ENCODE measurements at places on chromosomes 11 and 22.
A peak's percentile ranks its signal among the peaks of the same experiment; 100 is the strongest.

DNA sequence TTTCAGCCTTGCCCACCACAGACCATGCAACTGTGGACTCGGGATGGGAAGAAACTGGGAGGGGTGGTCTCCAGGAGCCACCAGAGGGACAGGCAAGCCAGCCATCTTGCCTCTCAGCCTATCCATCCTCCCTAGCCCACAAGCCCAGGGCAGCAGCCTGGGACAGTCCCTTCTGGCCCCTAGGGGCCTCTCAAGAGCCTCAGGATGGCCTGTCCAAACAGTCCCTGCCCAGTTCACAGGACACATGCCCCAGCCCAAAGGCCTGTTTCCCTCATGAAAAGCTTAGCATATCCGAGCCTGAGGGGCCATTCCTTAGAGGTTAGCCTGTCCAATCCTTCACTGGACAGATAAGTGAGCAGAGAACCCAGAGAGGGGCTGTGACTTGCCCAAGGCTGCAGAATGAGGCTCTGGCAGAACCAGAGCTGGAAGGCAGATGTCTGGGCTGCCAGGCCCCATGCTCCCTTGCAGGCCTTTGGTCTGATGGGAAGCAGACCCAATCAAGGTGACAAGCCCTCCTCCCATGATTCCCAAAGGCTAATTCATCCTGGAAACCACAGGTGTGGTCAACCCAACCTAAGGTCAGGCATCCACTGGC lies 28.2 kb downstream of the LRRC10B start:
- no peak for DNase-seq

- no peak for DNase-seq
Observed at GRCh38 chr11:34928960-34929680, 12.7 kb downstream of the PDHX start.

GRCh38 chr11:76152741-76153570 lies 53.3 kb downstream of the WNT11 start:
- DNase-seq, result no peak

DNA sequence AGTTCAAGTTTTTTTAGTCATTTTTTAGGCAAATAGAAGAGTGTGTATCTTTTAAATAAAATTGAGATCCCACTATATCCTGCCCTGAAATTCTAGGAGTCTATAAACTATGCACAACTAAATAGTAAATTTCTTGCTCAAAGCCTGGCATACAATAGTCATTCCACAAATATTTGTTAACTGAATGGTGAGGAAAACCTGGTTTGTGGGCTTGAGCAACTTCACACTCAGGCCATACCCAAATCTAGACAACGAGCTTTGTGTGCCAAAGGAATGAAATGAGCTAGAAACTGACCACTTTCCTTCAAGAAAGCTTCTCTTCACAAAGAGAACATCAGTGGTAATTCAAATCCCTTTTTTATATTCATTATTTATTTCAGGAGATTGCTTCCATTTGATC lies 39.6 kb upstream of the AMOTL1 start:
- no peak for DNase-seq

DNA sequence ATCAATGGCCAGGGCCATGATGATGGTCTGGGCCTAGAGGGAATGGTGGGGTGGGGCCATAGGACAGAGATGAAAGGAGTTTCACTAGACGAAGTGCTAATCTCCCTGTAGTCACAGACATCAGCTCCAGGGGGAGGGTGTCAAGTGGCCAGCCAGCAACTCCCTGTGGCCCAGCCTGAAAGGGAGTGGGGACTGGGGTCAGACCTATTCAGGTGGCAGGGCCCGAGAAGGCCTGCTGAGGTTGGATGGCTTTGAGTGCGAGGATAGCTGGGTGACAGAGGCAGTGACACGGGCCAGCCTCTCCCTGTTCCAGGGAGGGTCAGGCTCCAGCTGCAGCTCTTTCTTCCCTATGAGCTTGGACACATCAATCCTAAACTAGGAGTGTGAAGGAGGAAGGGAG lies 11.0 kb downstream of the TOB2 start:
- no peak for DNase-seq

GRCh38 chr22:24482575-24482974 lies 12.6 kb upstream of the UPB1 start:
- DNase-seq, result peak; percentile 60

- DNase-seq, result no peak
Observed at GRCh38 chr11:101810546-101810945, 104.3 kb upstream of the CEP126 start.

- peak; percentile 60 for DNase-seq
Observed at GRCh38 chr11:61927501-61927900, 10.1 kb upstream of the RAB3IL1 start.

- no peak for DNase-seq
Observed at GRCh38 chr11:131601586-131601985, 231.2 kb downstream of the NTM start.

- no peak for DNase-seq
Observed at GRCh38 chr11:359181-359714, 10.1 kb upstream of the B4GALNT4 start.

GRCh38 chr11:81331088-81331487 lies 1402.6 kb downstream of the FAM181B start:
- DNase-seq, result no peak

DNA sequence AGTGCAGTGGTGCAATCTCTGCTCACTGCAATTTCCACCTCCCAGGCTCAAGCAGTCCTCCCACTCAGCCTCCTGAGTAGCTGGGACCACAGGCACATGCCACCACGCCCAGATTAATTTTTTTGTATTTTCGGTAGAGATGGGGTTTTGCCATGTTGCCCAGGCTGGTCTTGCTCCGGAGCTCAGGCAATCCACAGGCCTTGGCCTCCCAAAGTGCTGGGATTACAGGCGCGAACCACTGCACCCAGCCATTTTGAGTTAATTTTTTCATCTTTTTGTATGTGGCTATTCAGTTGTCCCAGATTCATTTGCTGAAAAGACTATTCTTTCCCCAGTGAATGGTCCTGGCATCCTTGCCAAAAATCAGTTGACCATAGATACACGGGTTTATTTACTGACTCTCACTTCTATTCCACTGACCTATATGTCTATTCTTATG lies 63.6 kb downstream of the MAPK1 start:
- DNase-seq, result no peak

- DNase-seq, result no peak
Observed at GRCh38 chr11:58546841-58547240, 28.8 kb downstream of the LPXN start.

DNA sequence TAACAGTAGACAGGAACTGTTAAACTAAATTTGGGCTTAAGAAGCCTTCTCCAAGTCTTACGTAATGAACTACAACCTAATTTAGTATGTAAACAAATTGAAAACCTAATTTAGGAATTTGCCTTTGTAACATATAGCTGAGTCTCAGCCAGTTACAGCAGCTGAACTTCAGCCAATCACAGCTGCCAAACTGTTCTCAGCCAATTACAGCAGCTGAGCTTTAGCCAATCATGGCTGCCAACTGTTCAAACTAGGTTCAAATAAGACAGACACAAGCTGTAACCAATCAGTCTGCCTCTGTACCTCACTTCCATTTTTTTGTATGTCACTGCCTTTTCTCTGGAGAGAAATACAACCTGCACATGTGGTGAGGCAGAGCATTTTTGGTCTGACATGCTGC lies 95.0 kb upstream of the CD44 start:
- DNase-seq, result no peak

DNA sequence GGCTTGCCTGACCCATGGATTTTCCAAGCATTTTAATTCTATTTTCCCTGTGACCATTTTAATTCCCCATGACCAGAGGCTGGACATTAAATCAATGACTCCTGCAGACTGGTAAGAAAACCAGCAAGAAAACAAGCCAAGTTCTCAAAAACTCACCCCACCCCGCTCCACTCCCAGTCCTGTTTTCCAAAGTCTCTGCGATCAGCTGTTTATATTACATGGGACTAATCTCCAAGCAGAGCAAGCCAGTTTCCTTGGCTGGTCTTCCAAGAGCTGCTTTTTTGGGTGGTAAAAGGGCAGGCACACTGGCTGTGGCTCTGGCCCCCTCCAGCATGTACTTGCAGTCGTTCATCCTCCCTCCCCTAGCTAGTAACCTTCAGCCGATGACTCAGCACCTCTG lies 97.9 kb downstream of the RRAS2 start:
- no peak for DNase-seq

All from suppressor macrophage treated with lipopolysaccharide for 1 hour (primary cell).